Umbilical cord (tissue), 2 donors: ENCODE measurements at places on chromosomes 2 and 18.

GRCh38 chr2:189544318-189545042 is 36.1 kb downstream of the SLC40A1 start:
- DNase-seq: no peak

GRCh38 chr2:146623771-146624170 is 1221.1 kb upstream of the ACVR2A start:
- DNase-seq: no peak

GRCh38 chr2:138336146-138336545 is 165.4 kb upstream of the SPOPL start:
- no peak for DNase-seq

DNA sequence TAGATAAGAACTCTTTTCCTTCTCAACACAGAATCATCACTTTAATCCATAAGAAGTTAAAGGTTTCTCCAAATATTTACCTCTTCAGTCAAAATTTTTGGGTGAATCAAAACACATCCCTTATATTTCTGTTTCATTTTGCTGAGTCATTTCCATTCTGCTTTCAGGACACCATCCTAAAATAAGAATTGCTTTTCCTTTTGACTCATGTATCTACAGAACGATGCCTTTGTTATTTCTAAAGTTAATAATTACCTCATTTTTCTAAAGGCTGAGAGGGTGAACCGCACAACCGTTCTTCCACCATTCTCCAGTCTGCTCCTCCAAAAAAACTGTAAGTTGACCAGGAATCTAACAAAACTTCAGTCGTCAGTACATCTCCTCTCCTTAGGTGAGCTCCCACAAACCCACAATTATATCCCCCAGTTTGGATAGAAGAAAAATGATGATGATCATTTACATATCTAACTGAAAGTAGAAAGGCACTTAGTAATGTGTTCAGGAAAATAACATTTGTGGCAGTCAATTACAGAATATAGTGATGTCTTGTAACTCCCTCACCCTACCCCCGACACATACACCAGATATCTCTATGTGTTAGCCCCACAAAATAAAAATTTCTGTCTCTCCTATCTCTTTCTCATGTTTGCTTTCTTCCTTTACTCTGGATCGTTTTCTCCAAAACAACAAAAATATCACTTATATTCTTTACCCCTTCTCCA is 162.5 kb downstream of the RAD51AP2 start:
- DNase-seq: no peak

- no peak for DNase-seq
Observed at GRCh38 chr2:10471046-10471571, 23.0 kb upstream of the ODC1 start.

DNA sequence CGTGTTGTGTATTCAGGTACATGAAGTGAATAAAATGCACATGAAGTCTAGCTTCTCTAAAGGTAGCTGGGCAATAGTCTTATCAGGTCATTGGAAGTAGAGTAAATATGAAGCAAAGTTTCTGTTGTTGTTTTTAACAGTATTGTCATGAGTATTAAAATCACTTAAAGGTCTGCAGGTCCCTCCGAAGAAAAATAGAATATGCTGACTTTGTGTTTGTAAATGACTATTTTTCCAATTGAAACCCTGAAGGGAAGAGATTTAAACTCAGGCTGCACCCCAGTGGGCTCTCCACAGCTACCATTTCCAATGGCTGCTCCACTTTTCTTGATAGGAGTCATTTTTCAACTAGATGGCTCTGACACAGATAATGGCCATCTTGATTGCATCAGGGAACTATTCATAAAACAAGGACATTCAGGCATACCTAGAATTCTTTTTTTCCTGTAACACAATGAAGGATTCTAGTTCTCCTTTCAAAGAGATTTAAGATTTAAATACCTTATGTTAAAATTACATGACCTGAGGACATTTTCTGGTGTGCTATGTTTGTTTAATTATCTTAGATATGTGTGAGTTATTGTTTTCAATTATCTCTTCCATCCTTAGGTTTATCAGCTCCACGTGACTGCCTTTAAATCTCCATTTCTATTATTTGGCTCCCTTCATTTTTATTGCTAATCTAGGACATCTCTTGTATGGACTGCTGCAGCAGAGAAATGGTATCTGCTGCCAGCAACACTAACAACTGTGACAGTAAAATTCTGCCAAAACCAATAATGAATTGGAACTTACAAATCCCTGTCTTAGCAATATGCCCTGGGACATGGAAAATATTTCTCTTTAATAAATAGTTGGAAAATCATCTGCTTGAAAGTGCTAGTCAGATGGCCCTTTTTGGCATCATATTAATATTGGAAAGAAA is 149.2 kb upstream of the NOSTRIN start:
- DNase-seq: no peak

DNA sequence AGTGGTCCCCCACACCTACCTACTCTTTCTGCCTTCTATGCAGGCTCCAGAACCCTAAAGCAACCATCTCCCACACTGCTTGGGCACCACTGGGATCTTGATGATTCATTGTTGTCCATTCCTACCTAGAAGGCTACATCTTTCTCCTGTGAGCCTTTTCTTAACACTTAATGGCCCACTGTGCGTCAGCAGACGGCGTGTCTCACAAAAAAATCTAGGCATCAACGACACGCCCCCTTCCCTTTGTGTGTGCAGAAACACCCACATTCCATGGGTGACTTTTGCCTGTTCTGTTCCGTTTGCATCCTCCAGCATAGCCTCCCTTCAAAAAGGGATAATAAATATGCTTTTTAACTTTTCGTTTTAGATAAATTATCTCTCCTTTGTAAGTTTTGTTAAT is 99.7 kb upstream of the CYRIA start:
- DNase-seq: no peak

GRCh38 chr2:188607501-188607900 is 315.8 kb downstream of the GULP1 start:
- DNase-seq: no peak

DNA sequence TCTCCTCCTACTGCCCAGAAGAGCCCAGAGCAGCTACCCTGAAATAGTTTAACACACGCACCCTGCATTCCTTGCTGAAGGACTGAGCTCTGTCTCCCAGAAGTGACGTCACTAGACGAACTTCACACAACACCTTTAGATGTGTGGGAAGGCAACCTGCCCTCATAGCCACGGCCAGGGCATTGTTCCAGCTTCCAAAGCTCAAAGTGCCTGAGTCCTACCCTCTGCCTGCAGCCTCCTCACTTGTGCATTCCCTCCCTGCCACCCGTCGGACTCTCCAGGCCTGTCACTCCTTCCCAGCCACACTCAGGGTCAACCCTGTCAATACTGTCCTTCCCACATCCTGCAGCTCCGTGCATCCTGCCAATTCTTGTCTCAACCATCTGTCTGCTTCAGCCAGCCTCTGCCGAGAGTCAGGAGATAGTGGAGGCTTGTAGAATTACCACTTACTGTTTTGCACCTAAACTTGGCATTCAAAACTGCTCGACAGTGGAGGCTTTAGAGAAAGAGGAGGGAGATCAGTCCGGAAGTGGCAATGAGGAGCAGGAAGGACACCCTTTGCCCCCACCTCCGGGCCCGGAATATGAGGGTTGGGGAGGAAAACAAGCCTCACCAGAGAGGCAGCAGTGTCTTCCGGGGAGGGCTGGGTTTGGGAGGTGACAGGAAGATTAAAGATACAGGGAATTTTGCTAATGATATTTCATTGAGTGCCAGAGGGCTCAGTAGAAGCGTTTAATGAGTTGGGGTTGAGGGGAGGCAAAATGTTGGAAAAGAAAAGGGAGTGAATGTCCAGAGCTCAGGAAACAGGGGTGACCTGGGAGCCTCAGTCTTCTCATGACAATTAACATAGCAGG is 72.3 kb upstream of the ATG16L1 start:
- DNase-seq: no peak

DNA sequence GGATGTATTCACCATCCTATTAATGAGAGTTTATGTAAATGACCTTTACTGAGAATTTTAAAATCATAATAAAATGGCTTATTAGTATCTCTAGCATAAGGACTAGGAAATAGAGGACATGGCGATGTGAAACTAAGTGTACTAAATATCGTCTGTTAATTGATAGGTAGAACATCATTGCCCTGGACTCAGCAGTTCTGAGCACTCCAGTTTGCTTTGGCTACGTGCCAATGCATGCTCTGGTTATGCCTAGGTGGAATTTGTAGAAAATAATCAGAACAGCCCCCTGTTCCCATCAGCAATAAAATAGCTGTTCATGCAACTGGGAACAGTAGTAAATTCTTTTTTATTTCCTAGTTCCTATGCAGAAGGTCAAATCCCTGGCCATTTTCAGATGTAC is 247.8 kb downstream of the DOK6 start:
- DNase-seq: no peak

GRCh38 chr18:45167631-45168280 is 447.5 kb upstream of the SLC14A2 start:
- DNase-seq: no peak

- peak; percentile 96 for DNase-seq
Observed at GRCh38 chr2:85611705-85612587, at the start of gene C2orf68. Gene C2orf68 (minus strand): TSS chr2:85612066. CDS start chr2:85611984, 82 bp downstream.

- no peak for DNase-seq
Observed at GRCh38 chr2:67896476-67896875, 166.3 kb downstream of the C1D start.
